ENCODE measurements at places on chromosomes 3 and 15. TPM values are rescaled to one million over a fixed set of nuclear protein-coding genes. Genes with fewer than 3 reads are reported as not detected.

MYLK gene
- not detected for total RNA-seq

CASR gene
- total RNA-seq: not detected

TEX55 gene
- not detected for total RNA-seq

TMEM207 gene
- not detected for total RNA-seq

IRAK2 gene
- total RNA-seq: 2.6 TPM

Data from activated naive CD8-positive, alpha-beta T cell treated with anti-CD3 and anti-CD28 coated beads for 36 hours (primary cell).